Central memory CD4-positive, alpha-beta T cell (primary cell): ENCODE measurements at places on chromosomes 12 and 14.

DNA sequence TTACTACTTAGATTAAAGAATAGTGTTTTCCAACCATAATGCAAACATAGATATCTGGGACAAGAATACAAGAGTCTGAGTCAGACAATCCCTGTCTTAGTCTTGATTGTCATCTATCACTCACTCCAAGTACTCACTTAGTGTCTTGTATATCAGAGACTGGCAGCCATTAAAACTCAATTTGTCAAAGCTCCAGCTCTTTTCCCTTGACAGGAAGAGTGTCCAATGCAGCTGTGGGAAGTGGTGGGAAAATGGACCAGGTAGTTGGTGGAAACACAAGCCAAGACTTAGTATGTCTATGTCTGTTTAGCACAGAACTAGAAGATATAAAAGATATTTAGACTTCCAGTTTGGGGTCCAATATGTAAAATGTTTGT lies 271.6 kb upstream of the CLEC14A start:
- no peak for DNase-seq

GRCh38 chr12:7162691-7163114 lies 26.8 kb upstream of the PEX5 start:
- peak; percentile 7 for DNase-seq

DNA sequence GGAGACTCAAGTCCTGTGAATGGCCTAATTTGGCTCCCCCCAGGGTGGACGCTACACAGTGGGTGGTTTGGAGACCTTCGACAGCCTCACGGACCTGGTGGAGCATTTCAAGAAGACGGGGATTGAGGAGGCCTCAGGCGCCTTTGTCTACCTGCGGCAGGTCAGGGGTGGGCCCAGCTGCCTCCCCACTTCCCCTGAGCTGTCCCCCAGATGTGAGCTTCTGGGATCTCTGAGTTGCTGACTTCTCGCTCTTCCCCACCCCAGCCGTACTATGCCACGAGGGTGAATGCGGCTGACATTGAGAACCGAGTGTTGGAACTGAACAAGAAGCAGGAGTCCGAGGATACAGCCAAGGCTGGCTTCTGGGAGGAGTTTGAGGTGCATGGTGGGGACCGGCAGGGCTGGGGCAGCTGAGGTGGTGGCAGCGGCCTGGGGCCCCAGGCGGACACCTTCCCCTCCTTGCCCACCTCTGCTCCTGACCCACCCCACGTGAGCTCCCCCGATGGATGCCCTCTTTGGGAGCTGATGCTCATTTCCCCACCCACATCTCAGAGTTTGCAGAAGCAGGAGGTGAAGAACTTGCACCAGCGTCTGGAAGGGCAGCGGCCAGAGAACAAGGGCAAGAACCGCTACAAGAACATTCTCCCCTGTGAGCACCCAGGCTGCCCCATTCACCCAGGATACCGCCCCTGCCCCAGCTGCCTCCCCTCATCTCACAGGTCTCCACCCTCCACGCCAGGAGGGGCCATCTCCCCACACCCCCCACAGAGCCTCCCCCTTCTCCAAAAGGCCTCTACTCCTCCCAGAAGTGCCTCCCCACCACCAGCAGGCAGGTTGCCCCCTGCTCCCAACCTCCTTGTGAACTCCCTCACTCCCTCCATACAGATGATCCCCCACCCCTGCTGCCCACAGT lies 4.2 kb downstream of the PTPN6 start:
- DNase-seq, result no peak

DNA sequence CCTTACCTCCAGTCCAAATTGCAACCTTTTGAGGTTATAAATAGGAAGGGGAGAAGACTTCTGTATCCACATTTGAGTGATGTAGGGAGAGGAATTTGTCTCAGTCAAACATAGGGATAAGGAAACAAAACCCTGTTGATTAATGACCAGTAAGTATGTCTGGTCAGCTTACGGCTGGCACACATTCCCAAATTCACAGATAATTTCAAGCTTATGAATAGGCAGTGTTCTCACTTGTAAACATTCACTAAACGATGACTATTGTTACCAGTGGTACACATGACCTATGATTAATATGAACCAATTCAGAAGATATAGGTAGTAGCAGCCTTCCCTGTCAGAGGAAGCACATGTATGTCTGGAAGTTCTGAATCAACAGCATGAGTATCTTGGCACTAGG lies 33.0 kb upstream of the SLC5A8 start:
- no peak for DNase-seq

DNA sequence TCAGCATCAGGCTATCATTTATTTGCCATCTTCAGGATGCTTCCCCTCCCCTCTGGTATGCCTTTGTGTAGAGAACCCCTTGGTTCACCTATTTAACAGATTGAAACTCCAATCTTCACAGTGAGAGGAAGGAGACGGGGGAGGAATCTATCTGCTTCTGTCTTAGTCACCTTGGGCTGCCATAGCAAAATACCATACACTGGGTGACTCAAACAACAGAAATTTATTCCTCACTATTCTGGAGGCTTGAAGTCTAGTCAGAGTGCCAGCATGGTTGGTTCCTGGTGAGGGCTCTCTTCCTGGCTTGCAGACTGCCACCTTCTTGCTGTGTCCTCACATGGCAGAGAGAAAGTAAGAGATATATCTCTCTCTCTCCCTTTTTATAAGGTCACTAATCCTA lies 13.5 kb upstream of the EML1 start:
- DNase-seq, result no peak

GRCh38 chr14:81618695-81619094 lies 85.0 kb upstream of the SEL1L start:
- no peak for DNase-seq

GRCh38 chr12:96219700-96220206 lies 25.6 kb downstream of the ELK3 start:
- DNase-seq, result no peak

DNA sequence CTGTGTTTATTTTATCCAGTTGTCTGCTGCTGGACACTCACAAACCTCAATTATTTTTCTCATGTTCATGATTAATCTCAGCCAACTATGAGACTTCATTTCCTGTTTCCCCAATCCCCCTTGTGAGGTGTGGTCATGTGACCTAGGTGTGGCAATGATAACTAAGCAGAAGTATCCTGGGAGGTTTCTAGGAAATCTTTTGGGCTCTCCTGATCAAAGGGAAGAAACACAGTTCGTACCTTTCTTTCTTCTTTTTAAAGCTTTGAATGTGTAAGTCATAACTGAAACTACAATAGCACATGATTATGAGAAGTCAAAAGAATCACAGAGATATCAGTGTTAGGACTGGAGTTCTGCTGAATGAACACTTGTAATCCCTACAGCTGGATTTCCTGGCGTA lies 34.4 kb upstream of the MANSC4 start:
- DNase-seq, result no peak

DNA sequence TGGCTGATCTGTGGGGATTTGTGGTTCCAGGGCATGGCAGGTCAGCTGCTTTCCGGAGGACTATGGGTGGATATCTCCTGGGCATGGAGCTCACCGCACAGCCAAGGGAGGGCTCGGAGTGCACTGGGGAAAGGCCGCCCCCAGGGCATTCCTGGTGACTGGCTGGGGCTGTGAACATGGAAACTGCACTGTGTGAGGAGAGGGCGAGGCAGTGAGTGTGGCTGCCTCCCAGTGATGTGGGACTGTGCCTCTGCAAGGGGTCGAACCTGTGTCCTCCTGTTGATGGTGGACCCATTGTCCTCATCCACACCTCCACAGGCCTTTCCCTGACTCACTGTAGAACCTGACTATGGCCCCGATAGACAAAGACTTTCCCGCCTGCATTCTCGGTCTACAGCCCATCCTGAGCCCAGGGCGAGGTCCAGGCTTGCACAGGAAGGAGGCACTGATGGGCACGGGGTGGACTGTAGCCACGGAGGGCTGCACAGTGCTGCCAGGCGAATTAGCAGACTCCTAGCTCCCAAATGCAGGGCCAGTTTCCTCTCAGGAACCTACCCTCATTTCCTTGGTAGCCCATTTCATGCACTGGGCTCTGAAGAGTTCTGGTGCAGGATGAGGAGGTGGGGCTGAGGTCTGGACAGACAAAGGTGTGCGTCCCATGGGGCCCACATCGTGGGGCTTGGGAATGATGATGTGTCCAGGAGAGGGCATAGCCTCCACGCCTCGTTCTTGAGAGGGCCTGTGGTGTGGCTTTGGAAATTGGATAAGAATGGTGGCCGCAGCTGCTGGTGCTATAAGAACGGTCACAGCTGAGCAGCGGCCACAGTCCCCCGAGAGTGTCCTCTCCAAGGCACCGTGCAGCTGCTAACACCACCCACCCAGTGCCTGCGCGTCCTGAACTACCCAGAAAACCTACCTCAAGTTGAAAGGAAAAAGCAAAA lies 415.1 kb downstream of the TMEM121 start:
- DNase-seq, result no peak

DNA sequence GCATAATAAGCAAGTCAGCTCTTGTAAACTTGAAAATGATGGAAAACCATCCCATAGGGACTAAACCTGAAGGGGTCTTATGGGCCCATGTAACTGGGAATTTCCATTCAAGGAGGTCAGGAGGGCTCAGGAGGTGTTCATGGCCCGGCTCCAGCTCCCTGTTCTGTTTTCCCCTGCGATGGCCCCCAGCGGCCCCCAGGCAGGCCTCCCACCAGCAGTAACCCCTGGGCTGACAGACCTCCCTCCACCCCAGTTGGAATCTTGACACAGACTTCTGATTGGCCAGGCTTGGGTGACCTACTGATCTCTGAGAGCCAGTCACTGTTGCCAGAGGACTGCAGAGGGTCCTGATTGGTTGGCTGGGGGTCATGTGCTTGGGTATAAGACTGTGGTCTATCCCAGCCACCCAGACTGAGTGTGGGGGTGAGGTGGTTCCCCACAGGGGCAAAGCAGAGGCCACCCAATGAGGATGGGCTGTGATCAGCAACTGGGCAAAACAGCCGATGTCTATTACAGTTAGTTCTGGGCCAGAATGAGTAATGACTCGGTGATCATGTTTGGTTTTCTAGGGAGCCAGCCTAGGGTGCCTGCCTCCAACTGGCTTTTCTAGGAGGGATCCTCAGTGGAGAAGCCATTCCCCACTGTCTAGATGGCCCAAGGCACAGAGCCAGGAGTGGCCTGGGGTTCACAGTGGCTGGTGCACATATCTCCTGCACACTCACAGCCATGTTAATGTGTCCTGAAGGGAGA lies 27.0 kb downstream of the RHOF start:
- DNase-seq, result no peak

DNA sequence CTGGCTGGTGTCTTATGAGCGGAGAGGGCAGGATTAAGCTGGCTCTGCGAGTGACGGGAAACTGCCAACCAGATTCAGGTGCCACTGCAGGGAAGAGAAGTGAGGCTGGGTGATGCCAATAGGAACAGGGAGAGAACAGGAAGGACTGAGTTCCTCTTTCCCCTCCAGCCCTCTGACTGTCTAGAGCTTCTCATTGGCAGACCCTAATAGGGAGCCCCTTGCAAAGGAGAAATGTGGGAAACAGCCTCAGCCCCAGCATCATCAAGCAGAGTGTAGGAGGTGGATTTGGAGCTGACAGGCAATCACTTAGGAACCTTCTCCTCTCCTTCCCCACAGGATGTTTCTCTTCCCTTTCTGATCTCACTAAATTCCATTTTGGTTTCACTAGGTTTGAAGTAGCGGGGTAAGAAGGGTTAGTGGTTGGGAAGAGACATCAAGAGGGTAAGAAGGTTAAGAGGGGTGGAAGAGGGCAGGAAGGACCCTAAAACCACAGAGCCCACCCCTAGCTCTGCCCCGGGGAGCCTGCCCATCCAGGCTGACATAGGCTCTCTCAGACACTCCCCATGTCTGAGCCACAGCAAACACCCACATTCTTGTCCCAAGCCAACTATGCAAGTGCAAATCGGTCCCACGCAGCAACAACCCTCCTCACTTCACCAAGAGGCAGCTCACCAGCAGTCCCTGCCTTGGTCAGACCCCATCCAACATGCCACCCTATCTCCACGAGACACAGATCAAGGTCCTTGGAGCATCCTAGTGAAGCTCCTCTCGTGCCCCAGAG lies 111.1 kb downstream of the STAB2 start:
- DNase-seq, result no peak

DNA sequence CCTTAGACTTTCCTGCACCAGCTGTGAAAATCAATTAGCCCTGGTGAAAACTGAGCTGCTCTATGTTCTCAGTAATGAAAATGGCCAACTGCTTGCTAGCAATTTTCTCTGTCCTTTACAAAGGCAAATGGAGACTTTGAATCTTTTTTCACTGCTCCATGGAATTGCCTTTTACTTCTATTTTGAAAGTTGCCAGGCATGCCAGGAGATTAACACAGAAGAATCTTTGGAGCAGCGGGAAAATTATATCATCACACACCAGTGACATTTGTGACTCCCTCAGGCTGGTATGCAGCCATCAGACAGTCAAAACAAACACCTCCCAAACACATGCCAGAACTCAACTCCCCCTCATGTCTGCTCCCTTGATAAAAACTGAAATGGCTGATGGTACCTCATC lies 872.0 kb upstream of the FLRT2 start:
- DNase-seq, result no peak

DNA sequence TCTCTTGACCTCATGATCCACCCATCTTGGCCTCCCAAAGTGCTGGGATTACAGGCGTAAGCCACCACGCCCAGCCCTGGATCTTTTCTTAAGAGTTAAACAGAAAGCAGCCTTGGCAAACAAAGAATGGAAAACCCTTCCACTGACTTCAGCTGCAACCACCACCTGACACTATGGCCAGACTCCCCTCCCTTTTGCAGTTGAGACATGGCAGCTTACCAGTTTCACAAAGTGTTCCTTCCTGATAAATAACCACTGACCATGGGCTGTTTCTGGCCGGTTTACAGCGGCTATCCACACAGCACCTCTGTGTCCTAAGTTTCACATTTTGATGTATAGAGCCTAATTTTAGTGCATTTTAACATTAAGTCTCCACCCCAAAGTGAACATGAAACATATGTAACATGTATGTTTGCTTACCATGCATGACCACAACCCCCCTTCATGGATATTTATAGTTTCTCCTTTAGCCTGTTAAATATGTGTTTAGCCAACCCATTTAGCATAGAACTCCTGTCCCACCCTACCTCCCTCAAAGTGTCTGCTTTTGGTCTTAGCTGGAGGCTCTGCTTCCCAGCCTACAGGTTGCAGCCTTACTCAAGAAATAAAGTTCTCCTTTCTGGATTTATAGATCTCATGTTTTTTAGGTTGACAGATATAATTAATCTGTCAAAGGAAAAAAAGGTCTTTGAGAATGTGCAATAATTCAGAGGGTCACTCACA lies 32.7 kb upstream of the RAB21 start:
- DNase-seq, result no peak
